ENCODE measurements at places on chromosomes 16 and 17.

DNA sequence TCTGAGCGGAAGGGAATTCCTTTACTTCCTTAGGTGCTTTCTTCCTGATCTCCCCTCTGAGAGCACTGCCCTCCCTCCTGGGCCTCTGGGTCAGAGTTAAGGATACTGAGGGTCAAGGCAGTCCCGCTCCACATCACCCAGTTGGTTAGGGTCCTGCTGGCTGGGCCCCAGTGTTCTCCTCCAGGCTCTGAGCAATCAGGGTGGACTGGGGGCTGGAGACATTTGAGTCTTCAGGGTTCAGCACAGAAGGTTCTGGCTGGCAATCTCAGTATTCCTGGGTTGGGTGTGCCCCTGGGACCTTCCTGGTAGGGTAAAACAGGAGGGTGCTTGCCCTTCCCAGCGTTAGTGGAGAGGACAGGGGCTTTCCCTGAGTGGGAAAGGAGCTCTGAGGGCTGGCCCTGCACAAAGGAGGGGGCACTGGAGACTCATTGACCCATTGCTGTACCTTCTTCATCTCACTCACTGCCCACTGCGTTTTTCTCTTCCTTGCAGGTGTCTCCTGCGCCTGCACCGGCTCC is 448 bp downstream of the MT1M start:
- DNase-seq: no peak

DNA sequence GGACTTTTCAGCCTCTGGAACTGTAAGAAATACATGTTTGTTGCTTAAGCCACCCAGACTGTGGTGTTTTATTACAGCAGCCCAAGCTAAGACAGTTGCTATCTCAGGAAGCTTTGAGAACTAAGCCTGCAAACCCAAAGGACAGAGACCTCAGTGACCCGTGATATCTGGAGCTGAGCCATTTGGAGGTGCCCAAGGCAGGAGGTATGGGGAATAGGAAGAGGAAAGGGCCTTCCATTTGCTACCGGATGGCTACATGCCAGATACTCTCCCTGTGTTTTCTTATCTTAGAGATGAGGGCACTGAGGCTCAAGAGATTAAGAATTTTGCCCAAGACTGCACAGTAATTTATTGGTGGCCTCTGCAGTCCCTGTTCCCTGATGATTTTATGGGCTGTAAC is 622.1 kb upstream of the CDH5 start:
- no peak for DNase-seq

GRCh38 chr17:83081684-83082201 is 2.3 kb downstream of the METRNL start:
- DNase-seq: peak; percentile 96

GRCh38 chr16:30649725-30650368 is 913 bp upstream of the PRR14 start:
- no peak for DNase-seq

GRCh38 chr17:27667656-27668487 is 36.9 kb downstream of the LGALS9 start:
- no peak for DNase-seq

DNA sequence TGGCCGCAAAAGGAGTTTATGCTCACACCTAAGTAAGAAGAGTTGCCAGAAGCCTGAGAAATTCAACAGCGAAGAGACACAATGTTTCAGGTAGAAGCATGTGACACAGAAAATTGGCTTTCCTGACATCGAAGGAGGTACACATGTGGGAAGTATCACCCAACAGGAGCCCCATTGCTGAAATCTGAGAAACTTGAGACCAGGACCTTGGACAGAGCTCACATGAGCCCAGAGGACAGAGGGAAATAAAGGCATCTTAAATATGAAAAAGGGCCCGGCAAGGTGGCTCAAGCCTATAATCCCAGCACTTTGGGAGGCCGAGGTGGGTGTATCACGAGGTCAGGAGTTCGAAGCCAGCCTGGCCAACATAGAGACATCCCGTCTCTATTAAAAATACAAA is 304.1 kb upstream of the C16orf82 start:
- DNase-seq: no peak
